ENCODE measurements at places on chromosomes 12 and 14.

DNA sequence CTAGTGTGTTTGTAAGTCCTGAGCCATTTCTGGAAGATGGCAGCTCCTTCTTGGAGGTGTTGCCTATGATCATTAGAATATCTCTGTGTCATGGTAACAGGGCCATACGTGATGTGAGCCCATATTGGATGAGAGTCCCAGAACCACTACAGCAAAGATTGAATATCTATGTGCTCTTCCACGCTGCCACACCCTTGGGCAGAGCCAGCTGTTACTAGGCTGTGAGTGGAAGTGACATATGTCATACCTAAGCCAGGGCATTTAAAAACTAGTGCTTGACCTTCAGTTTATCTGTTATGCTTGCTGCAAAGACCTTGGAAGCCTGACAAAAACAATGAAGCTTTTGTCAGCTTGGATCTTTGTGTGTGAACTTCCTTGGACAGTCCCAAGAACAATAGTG, 495.1 kb upstream of the CCDC196 start:
- no peak for DNase-seq

DNA sequence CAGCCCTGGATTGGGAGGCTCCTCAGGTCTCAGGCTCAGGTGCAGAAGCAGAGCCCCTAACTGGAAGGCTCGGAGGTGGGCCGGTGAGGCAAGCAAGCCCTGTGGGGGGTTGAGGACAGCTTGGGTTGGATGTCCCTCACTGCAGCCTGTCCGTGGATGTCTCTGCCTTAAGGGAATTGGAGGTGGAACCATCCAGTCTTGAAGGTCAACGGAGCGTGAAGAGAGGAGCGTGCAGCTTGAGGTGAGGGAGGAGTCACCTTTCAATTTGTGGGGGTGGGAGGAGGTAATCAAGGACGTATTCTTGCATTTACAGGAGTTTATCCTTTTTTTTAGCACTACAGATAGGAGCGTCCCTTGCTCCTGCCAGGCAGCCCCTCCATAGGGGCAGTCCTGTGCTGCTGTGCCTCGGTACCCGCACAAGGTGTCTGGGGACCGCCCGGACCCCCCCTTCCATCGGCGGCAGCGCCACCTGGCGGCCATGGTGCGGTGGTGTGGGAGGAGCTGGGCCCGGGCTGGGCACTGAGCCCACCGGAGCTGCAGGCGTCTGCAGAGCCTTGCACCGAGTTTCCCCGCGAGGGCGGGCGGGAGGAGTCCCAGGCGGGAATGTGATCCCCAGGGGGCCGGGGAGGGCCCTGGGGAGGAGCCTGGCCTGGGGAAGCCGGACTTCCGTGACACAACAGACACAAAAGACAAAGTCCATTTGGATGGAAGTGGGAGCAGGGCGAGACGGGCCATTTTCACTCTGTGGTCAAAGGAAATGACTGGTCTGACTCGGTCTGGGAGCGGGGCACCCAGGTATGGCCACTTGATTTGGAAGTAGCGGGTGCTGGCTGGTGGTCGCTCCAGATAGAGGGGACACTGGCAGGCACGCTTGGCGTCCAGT, 864 bp downstream of the DNAJC22 start:
- peak; percentile 74 for DNase-seq

DNA sequence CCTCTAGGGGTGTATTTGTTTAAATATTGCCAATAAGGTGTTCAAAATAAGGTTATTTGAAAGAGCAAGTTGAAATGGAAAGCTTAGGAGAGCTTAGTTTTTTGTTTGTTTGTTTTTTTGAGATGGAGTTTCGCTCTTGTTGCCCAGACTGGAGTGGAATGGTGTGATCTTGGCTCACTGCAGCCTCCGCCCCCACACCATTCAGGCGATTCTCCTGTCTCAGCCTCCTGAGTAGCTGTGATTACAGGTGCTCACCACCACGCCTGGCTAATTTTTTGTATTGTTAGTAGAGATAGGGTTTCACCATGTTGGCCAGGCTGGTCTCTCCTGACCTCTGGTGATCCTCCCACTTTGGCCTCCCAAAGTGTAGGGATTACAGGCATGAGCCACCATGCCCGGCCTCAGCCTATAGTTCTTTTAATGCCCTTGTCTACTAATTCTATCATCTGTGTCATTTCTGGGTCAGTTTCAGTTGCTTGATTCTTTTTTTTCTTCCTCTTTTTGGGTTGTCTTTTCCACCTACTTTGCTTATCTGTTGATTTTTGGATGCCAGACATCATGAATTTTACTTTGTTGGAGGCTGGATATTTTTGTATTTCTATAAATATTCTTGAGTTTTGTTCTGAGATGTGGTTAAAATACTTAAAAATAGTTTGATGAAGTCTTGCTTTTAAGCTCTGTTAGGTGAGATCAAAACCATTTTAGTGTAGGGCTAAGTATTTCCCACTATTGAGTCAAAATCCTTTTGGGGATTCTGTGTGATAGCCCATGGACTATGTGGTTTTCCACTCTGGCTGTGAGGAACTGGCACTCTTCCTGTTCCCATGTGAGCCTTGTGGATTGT, 18.7 kb downstream of the RCOR1 start:
- no peak for DNase-seq

- DNase-seq, result no peak
Measured at GRCh38 chr12:126762150-126762549, 1504.8 kb upstream of the TMEM132C start.

DNA sequence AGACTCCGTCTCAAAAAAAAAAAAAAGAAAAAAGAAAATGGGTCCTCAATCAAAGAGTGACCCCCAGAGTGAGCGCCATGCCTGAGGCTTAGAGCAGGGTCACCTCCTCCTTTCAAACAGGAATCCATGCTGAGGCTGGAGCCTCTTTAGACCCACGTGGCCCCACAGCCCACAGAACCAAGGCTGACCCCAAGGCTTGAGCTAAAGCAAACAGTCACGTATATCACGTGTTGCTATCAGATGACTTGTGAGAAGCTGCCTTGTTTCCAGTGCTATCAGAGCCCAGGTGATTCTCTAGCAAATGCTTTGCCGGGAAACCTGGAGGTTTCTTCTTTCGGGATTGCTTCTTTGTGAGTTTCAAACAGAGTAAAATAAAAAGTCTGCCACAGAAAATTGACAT, 31.7 kb upstream of the DYNC1H1 start:
- no peak for DNase-seq

GRCh38 chr12:79997096-79997791, 62.3 kb upstream of the PPP1R12A start:
- DNase-seq, result no peak

GRCh38 chr12:123919980-123920360, 52.7 kb downstream of the CCDC92 start:
- DNase-seq, result no peak

GRCh38 chr14:70648346-70648745, 6.6 kb downstream of the TTC9 start:
- no peak for DNase-seq

GRCh38 chr14:22570132-22570949, 18.7 kb downstream of the DAD1 start:
- peak; percentile 94 for DNase-seq

DNA sequence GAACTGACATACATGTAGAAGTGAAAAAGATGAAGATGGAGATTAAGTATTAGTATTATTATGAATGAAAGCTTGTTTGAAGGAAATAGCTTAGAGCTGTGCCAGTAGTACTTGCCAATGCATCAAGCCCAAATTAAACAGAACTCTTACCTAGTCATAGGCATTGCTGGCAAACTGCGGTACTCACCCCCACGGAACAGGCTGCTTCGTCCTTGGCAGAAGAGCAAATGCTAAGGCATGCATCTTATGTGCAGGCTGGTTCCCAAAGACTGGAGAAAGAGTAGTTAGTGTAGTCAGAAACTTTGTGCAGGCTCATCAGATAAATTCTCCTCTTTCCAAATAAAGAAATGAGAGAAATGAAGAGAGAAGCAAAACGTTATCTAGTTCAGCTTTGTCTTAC, 134.8 kb downstream of the CCDC59 start:
- DNase-seq, result no peak

- DNase-seq, result no peak
Measured at GRCh38 chr12:124800506-124800905, 63.2 kb downstream of the SCARB1 start.

- no peak for DNase-seq
Measured at GRCh38 chr14:56313789-56314188, 195.6 kb downstream of the PELI2 start.

DNA sequence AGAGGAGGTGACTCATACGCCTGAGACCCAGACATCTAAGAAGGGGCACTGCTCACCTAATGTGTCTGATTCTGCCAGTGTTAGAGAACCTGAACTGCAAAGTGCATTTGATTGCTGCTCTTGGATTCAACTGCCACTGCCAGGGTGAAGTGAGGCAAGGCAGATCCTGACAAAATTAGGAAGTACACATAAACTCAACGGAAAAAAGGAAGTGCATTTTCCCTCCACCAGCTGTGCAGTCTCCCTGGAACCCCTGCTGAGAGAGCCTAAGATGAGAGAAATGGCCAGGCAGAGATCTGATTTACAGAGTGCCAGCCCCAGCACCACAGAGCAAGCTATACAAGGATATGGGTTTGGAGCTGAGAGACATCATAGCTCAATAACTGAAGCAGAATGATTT, 215.3 kb downstream of the SEC23A start:
- no peak for DNase-seq

GRCh38 chr12:67740711-67741110, 92.2 kb downstream of the DYRK2 start:
- DNase-seq, result no peak

- DNase-seq, result no peak
Measured at GRCh38 chr14:34345718-34346465, 116.1 kb downstream of the SPTSSA start.

- DNase-seq, result no peak
Measured at GRCh38 chr14:77046721-77047120, 18.2 kb upstream of the IRF2BPL start.
